ENCODE measurements at places on chromosomes 12 and 14.

DNA sequence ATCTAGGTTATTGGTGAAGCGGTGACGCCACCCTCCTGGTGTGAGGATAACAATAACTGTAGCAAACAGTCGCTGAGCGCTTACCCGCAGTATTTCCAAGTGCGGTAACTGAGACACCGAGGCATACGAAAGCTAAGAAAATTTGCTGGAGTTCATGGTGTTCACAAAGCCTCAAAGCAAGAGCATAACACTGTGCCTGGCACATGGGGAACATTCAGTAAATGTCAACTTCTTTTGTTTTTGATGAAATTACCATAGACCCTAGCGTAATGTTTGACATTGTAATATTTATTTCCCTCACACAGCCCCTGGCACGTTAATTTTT lies 767 bp downstream of the YEATS4 start:
- no peak for DNase-seq

DNA sequence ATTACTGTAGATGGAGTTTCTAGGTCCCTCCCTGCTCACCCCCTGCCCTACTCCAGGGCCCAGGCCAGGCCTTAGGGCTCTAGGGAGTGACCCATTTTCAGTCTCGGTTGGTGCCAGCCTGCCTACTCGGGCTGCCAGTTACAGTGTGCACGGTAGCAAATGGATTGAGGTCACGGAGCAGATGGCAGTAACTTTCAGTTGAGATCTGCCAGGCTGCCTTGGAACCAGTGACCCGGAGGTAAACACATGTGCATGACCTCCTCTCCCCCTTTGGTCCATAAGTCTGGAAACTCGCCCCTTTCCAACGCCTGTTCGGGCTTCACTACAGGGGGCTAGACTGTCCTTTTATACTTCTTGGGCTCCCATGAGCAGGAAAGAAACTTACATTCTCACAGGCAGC lies 139.7 kb upstream of the TBX3 start:
- DNase-seq, result no peak

DNA sequence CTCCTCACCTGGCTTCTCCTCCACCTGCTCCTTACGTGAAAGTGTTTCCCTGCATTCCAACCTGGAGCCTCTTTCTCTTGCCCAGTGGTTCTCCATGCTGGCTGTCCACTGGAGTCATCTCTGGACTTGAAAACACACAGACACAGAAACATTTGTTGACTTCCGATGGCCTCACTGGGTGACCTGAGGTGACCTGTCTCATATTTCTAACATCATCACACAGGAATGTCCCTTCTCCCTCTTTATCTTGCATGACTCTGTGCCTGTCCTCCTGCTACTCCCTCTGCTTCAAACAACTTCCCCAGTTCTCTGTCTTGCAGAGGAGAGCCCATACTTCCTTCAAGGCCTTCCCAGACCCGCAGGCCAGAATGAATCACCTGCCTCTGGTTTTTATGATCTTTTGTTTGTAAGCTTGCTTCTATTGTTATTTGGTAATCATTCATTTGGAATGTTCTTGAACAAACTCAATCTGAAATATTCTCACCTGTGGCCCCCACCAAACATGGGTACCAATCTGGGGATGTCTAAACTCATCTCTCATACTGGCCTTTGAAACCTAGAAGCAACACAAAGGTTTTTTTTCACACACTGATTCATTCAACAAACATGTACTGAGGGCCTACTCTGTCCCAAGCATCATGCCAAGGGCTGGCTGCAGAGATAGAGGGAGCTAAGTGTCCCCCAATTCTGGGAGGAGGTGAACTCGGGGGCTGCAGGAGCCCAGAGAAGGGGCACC lies 9.7 kb upstream of the RIN3 start:
- peak; percentile 75 for DNase-seq

DNA sequence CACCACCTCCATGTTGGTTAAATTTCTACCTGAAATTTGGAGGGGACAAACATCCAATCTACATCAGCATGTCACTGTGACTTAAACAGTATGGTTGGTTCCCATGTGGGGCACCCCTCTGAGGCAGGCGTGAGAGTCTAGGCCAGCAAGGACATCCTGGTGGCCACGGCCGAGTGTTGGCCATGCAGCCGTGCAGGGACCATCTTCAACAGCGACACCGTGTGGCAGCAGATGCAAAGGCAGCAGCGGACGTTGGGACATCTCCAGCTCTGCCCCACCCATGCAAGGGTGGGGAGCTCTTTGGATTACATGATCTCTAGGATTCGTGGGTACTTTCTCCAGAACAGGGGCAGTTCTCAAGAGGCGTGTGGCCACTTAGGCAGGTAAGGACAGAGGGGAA lies 49.8 kb downstream of the NOC4L start:
- peak; percentile 48 for DNase-seq

DNA sequence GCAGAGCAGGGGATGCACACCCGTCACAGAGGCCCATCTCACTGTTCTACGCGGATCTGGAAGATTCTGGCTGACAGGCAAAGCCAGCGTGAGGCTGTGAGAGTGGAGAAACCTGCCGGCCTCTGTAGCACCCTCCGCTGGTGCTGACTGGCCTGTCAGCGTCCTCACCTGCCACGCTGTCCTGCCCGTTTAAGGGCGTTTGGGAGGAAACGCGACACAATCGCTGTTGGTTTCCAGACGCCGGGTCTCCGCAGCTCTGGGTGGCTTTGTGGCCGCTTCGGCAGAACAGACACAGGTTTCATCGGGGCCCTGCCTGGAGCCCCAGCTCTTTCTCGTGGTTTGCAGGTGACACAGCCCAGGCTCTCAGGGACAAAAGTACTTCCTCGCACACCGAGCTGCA lies 70.6 kb downstream of the NOC4L start:
- no peak for DNase-seq

DNA sequence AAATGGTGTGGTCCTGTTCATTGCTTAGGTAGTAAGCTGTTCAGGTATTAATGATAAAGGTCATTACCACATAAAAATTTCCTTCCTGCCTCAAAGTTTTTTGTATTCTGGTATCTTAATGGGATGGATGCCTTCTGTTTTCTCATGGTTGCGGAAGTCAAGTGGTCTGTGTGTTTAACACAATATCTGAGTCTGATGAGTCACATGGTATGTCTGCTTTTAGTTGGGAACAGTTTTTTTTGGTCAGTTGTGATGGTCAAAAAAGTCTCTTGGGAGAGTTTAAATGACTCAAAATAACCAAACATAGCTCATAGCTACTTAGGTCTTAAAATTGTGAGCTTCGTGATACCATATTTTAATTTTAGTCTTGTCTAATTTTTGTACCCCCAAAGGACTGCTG lies 40.7 kb downstream of the STK38L start:
- no peak for DNase-seq

DNA sequence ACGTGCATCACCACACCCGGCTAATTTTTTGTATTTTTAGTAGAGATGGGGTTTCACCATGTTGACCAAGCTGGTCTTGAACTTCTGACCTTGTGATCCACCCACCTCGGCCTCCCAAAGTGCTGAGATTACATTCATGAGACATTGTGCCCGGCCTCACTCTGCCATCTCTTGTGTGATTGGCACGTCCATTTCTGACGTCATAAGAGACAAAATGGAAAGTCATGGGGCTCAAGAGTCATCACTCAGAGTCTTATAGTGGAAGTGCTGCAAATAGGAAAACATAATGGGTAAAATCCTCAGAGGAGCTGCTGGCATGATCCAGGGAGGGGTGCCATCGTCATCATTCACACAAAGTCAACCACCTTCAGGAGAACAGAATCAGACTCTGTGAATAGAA lies 54.2 kb upstream of the GPATCH2L start:
- DNase-seq, result no peak

DNA sequence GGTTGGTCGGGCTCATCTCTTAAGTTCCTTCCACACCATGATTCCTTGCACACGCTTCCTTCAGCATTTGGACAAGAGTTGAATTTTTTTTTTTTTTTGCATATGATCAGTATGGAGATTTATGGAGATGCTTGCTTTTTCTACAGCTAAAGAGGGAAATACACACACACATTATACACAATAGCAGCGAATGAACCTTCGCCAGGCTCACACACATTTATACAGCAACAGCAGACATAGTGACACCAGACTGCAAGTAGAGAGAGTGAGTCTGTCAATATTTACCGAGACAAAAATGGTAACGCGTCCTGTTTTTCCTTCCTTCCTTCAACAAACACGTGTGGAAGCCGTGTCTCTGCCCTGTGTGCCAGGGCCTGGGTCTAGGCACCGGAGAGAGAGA lies 897.9 kb downstream of the BCL11B start:
- DNase-seq, result no peak

DNA sequence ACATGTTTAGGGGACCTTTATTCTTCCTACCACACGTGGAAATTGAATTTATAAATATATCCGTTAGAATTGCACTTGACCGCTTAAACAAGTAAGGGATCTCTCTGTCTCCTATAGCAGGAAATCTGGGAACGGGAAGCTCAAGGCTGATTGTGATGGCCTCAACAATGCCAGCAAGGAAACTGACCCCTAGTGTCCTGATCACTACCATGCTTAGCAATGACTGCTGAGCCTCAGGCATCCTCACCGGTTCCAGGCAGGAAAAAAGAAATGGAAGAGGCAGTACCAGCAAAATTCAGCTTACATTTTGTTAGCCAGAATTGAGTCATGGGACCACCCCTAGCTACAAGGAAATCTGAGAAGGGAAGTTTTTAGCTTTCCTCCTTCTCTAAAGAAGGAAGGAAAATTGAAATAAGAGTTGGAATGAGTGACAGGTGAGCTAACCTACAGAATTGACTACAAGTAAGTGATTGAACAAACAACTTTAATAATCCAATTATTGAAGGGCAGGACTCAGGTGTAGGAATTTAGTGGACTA lies 43.9 kb upstream of the AMN1 start:
- peak; percentile 58 for DNase-seq

GRCh38 chr14:102823546-102823945 lies 46.3 kb downstream of the TRAF3 start:
- DNase-seq, result no peak

DNA sequence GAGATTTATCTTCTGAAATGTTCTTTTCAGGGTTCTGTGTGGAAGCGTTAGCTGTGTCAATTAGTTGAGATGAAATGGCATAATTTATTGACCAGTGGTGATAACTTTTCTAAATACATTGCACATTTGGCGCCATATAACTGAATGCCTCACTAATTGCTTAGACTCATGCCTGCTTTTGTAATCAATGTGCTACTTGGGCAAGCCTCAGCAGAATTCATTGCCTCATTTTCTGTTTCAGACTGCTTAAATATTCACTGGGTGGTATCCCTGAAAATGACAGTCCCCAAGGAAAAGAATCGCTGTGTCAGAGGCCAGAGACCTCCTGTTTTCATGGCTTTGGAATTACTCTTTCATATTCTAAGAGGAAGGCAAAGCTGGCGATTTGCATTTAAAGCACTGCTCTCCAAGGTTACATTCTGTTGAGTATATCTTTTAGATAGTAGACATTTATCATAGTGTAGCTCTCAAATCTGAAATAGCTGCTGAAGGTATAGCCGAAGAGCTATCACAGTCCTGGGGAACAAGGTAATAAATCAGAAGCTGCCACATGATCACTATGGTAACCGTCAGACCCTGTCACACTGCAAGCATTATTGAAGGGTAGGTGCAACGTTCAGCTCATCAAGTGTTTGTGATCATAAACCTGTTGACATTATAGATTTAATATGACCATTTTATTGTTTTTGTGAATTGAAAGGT lies 297.3 kb upstream of the E2F7 start:
- no peak for DNase-seq

DNA sequence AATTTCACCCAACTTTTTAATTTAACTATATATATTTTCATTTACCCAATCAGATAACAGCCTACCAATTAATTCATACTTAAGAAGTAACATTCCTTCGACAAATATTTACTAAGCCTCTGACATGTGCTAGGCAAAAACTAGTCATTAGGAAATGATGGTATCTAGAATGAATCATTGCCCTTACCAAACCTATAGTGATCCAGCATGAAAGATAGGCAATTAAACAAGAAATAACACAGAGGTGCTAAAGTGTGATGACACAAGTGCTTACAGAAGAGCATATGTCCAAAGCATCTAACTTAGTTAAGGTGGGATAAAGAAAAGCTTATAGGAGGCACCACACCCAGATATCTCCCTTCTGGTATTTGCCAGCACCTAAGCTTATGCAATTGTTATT lies 166.5 kb upstream of the RASSF8 start:
- no peak for DNase-seq

- peak; percentile 71 for DNase-seq
These were observed 669 bp downstream of the RFX4 start for GRCh38 chr12:106583242-106584103.

DNA sequence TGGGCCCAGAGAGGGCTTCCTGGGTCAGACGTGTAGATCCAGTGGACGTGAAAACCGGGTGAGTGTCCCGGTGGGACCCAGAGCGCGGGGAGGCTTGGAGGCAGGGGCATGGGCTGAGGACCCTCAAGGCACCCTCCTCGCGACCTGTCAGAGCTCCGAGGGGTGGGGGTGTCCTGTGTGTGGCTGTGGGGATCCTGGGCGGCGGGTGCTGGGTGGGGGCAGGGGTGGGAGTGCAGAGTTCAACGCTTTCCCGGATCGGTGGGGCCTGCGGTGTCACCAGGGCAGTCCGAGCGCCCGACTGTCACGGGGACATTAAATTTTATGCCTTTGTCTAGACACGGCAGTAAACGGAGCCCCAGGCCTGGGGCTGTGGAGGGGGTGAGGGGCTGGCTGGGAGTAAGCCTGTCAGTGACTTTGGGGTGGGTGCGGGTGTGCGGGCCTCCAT lies 1.0 kb downstream of the TMEM121 start:
- no peak for DNase-seq

GRCh38 chr12:5524769-5525436 lies 93.0 kb downstream of the NTF3 start:
- no peak for DNase-seq

- no peak for DNase-seq
These were observed 36.0 kb downstream of the RHOJ start for GRCh38 chr14:63240221-63240620.

Measured in HuH-7 (cell line).